Kidney (tissue), 22 donors: ENCODE measurements at places on chromosomes 11 and 22. TPM values are rescaled to one million over a fixed set of nuclear protein-coding genes. Genes with fewer than 3 reads are reported as not detected.

The GVQW3 gene
- 3.4 TPM for total RNA-seq

The ZBTB16 gene
- total RNA-seq = 126 TPM

The FIBP gene
- 58.0 TPM for total RNA-seq

The MPPED1 gene
- not detected for total RNA-seq

The CSNK2A3 gene
- total RNA-seq = 3.8 TPM

The CABP7 gene
- total RNA-seq = 0.06 TPM

The CDHR5 gene
- 7.0 TPM for total RNA-seq

The OR8G1 gene
- total RNA-seq = not detected

The SERHL2 gene
- total RNA-seq = 3.1 TPM

The ADM gene
- total RNA-seq = 14.4 TPM

The CABP4 gene
- total RNA-seq = 3.1 TPM

The DRD2 gene
- total RNA-seq = 0.31 TPM

DNA sequence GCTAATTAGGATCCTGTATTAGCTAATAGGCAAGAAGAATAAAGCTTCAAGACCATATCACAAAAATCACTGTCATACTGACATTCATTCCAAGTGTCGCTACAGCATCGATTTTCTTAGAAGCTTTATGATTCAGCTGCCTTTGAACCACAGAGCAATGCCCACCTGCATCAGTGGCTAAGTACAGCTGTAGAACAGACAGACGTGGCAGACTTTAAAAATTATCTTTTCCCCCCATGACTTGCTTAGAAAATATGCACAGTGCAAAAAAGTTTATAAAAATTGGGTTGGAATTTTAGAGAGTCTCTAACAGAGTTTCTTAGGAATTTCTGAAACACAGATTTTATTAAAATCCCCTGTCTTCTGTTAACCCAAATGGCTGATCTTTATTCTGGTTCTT is 120.8 kb downstream of the CADM1 start:
- H3K4me1 ChIP-seq = no peaks in the 10 kb centered on the region
- no peak overlapping the region for H3K27ac ChIP-seq
- H3K36me3 ChIP-seq = no peaks in the 10 kb centered on the region
- H3K4me3 ChIP-seq = no peak overlapping the region
- H3K27me3 ChIP-seq = no peaks in the 10 kb centered on the region

GRCh38 chr11:112599265-112599664 is 338.6 kb upstream of the PLET1 start:
- no peak for DNase-seq
- no peaks in the 10 kb centered on the region for H3K36me3 ChIP-seq
- no peak overlapping the region for H3K27ac ChIP-seq

GRCh38 chr11:22234743-22235142 is 41.9 kb downstream of the ANO5 start:
- H3K4me3 ChIP-seq = no peak overlapping the region
- no peaks in the 10 kb centered on the region for H3K27me3 ChIP-seq
- no peaks in the 10 kb centered on the region for H3K4me1 ChIP-seq
- DNase-seq = no peak

DNA sequence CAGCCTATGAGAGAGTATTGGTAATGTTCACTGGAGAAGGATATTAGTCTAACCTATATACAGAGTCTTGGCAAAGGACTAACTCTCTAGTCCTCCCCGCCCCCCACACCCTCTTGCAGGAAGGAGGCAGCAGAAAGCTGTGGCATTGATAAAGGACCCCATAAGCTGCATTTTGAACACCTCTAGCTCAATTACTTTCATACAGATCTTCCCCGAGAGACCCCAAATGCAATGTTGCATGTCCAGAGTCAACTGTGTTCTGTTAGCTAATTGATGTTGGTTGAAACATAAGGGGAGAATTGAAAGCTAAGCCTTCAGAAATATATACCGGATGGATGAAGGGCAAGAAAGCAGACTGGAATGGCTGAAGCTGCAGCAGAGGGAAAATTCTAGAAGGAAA is 2.8 kb downstream of the MAP6 start:
- DNase-seq = no peak
- H3K36me3 ChIP-seq = no peaks in the 10 kb centered on the region
- no peak overlapping the region for H3K27ac ChIP-seq
- H3K4me1 ChIP-seq = peaks cover 6% of the 10 kb centered on the region

DNA sequence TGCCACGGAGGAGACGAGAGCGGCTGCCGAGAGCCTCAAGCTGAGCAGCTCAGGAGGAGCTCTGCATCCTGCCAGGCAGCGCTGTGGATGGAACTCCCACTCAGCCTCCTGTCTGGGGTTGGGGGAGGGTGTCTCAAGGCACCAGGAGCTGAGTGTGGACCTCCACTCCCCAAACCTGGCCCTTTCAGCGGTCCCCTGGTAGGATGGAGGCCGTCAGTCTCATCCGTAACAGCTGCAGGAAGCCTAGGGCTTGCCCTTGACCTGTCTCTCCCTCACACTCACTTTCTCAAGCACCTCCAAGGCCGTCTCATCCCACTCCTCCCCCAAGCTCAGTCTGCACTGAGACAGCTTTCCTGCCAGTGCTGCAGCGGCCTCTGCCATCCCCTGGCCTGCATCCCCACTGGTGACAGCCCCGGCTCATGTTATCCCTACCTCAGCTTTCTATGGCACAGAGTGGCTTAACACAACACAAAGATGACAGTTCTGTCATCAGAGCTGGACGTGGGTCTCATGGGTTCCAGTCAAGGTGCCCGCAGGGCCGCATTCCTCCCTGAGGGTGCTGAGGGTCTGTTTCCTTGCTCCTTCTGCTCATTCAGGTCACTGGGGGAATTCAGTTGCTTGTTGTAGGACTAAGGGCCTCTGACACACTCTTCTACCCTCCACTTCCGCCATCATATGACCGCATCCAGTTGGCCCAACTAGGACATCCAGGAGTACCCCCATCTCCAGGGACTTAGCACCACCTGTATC is 341.9 kb upstream of the B3GAT1 start:
- H3K4me3 ChIP-seq = no peak overlapping the region
- H3K36me3 ChIP-seq = no peaks in the 10 kb centered on the region
- no peak overlapping the region for H3K27ac ChIP-seq

GRCh38 chr11:126870021-126870420 is 130.5 kb downstream of the KIRREL3 start:
- DNase-seq = no peak
- no peaks in the 10 kb centered on the region for H3K27me3 ChIP-seq
- no peak overlapping the region for H3K27ac ChIP-seq
- no peaks in the 10 kb centered on the region for H3K4me1 ChIP-seq

DNA sequence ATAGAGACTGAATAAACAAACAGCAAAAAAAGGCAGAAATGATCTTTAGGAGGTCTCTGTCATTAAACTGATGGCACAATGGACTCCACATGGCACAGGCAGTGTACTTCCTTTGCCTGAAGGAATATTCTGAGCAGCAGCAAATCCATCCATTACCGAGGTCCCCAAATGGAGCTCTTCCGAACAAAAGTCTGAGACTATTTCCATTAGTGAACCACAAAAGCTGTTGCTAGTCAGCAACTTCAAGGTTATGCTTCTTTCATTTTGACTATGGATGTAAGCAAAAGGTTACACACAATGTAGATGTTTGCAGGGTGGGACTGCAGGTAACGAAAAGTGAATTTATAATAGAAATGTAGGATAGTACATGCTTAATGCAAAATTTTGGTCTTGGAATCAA is 14.5 kb downstream of the NARS2 start:
- DNase-seq = no peak
- no peaks in the 10 kb centered on the region for H3K27me3 ChIP-seq
- no peak overlapping the region for H3K4me3 ChIP-seq
- H3K4me1 ChIP-seq = peaks cover 12% of the 10 kb centered on the region
- no peak overlapping the region for H3K27ac ChIP-seq
- H3K36me3 ChIP-seq = peaks cover 10% of the 10 kb centered on the region

DNA sequence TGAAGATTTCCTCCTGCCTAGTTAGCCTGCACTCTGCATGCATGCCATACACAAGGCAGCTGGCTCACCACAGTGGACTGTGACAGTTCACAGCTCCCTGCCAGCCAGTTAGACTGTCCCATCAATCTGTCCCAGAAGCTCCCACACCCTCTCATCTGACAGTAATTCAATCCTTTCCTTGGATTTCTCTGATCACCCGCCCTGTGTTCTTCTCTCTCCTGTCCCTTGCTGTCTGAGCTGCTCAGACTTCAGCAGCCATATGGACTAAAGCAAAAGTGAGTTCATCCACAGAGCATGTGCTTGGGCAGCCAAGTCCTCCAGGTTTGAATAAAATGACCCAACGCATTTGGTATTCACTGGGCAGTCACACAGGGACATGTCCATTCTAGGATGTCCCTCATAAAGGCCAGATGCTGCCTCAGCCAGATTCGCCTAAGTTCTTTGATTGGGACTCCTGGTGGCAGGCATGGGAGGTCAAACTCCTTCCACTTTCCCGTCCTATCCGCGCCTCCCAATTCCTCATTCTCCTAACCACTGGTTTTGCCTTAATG is 54.5 kb upstream of the ZBTB44 start:
- no peak overlapping the region for H3K4me3 ChIP-seq
- peak; percentile 92 for DNase-seq
- no peaks in the 10 kb centered on the region for H3K4me1 ChIP-seq
- no peaks in the 10 kb centered on the region for H3K27me3 ChIP-seq
- H3K36me3 ChIP-seq = no peaks in the 10 kb centered on the region

- DNase-seq = no peak
- H3K4me1 ChIP-seq = no peaks in the 10 kb centered on the region
- no peak overlapping the region for H3K4me3 ChIP-seq
- no peaks in the 10 kb centered on the region for H3K36me3 ChIP-seq
Measured at GRCh38 chr11:13094930-13095687, 86.0 kb downstream of the RASSF10 start.

GRCh38 chr11:64267207-64267945 is 16.0 kb downstream of the PLCB3 start:
- no peaks in the 10 kb centered on the region for H3K27me3 ChIP-seq
- H3K36me3 ChIP-seq = no peaks in the 10 kb centered on the region
- peak overlapping the region; percentile 91 for H3K27ac ChIP-seq
- no peak for DNase-seq
- H3K4me3 ChIP-seq = no peak overlapping the region

DNA sequence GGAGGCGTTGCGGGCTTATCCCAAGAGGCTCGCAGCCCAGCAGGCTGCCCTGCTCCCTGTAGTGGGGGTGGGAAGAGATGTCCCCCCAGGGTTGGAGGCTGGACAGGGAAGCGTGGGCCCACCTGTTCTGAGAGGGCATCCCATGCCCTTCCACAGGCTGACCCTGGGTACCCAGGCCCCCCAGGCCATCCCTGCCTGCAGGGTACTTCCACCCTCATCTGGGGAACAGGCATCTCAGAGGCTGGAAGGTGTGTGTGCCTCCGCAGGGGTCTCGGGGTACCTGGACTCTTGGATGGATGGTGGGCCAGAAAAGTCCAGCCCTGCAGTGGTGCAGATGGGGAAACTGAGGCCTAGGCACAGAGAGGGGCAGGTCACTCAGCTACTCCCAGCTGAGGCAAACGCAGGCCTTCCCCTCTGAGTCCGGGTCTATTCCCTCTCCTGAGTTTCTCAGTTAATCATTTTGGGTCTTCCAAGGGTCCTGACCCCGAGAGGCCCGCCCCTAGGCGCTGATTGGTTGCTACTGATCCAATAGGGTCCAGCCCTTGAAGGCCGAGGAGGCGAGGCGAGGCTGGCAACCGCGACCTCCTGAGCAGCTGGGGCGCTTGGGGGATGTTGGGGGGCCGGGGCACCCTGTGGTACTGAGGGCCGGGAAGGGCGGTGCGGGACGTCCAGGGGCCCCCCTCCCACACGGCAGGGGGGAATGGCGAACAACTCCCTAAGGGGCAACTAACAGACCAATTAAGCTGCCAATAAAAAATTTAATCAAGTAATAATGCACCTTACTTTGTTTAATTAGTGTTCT is 23.8 kb downstream of the FLRT1 start:
- peak; percentile 37 for DNase-seq
- no peak overlapping the region for H3K4me3 ChIP-seq
- no peaks in the 10 kb centered on the region for H3K36me3 ChIP-seq
- no peaks in the 10 kb centered on the region for H3K4me1 ChIP-seq
- H3K27me3 ChIP-seq = no peaks in the 10 kb centered on the region
- H3K27ac ChIP-seq = no peak overlapping the region

DNA sequence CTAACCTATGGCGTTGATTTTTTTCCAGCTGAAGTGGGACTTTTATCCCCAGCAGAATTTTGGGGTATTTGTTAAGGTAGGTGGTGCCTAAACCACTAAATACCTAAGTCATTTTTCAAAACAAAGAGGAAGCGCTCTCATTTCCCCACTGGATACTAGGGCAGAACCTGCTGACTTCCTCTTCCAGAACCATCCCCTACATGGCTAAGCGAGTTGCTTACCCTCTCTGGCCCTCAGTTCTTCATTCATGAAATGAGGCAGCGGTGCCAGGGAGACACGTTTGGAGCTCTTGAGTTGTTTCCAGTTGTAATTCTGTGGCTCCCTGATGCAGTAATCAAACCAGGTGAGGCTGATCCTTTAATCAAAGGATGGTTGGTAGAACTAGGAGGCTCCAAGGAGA is 10.0 kb upstream of the MTMR3 start:
- H3K27me3 ChIP-seq = no peaks in the 10 kb centered on the region
- H3K27ac ChIP-seq = no peak overlapping the region
- peaks cover 15% of the 10 kb centered on the region for H3K4me1 ChIP-seq
- no peak overlapping the region for H3K4me3 ChIP-seq

DNA sequence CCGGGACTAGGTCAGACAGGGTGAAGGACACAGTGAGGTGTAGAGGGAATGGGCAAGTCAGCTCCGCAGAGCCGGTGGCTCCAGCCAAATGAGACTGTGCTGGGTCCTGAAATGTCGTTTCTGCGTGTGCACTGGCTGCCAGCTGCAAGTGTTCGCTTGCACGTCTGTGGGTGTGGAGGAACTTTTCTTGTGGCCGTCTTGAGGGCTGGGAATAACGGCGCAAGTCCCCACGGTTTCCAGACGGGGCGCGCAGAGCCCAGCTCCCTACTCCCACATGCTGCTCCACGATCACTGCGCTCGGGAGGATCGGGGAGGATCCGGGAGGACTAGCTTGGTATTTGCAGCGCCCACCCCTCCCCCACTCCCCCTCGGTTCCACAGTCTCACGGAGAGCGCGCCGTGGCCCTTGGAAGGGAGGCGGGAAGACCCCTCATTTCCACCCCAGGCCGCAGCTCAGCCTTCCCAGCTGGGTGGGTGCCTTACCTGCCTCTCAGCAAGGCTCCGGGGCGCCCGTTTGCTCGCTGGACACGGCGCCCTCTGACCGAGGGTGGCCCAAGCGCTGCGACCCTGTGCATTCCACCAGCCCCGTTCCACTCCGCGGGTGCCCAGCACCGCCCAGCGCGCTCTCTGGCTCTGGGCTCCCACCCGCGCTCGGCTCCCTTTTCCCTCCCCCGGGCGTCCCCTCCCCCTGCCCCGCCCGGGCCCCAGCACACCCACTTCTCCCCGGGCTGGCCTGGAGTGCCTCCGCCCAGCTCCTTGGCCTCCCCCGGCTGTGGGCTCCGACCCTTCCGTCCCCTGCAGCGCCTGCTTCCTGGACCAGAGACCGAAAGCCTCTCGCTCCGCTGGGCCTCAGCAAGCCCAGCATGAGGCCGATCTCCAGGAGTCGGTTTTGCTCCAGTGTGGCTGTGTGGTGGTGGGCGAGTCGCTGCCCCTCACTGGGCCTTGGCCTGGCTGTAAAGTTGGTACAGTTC is at the start of gene KCNE3:
Gene KCNE3, minus strand, starts transcription at position 634 of the 970 bp plus-strand sequence. CDS start 9,986 bp downstream, outside the sequence.
- H3K36me3 ChIP-seq = no peaks in the 10 kb centered on the region
- H3K27ac ChIP-seq = peak within 1 kb of the TSS; percentile 64
- peak; percentile 86 for DNase-seq
- H3K27me3 ChIP-seq = no peaks in the 10 kb centered on the region
